ENCODE measurements at places on chromosomes 7 and 10.

DNA sequence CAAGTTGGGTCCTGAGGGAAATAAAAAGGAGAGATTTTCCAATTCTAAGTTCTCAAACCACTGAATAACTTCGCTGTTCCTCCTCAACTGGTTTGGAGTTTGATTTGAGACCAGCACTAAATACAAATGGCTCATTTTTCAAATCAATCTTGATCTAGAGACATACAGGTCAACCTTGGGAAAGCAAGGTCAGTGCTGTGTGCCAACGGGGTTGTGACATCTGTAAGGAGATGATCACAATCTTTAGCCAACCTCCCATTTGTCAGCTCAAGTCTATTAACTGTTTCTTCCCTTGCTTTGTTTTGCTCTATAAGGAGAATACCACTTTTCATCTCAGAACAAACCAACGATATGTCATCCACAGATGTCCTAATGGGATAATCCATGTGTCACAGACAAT is 131.1 kb downstream of the TAX1BP1 start:
- DNase-seq: no peak

GRCh38 chr7:108406222-108406890 is 49.9 kb downstream of the NRCAM start:
- no peak for DNase-seq

DNA sequence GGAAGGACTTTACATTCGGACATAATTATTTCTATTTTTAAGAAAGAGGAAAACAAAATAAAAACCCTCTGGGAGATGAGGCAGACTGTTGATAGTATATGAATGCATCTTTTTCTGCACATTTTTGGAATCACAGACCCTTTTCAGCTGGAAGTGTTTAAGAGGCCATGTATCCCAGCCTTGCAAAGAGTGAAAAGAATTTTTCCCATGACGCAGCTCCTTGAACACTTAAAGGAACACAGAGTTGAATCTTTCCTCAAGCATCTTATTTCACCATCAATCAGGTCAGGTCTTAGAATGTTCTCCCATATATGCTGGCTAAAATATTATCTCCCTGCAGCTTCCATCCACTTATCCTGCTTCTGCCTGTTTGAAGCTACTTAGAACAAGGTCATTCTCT is 45.9 kb upstream of the PAPSS2 start:
- DNase-seq: no peak

- peak; percentile 52 for DNase-seq
These were observed 12.1 kb downstream of the DOCK1 start for GRCh38 chr10:126917375-126917774.

DNA sequence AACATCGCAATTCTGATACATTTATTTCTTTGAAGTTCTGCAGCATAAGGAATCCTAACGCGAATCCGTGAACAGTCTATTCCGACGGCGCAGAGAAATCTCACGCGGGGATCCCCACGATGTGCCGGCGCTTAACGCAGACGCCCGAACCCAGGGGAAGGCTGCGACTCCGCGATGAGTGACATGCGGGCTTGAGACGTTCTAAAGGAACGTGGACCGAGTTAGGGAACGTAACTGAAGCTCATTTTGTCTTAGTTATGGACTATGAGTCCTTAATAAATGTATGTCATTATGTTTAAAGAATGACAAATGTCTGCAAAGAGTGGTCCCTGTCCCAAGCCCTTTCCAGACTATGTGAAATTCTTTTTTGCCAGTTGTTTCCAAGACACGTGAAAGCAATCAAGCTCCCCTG is 995 bp upstream of the PARD3 start:
- DNase-seq: no peak
